EL (cell line): ENCODE measurements at places on chromosomes 5 and 9.

DNA sequence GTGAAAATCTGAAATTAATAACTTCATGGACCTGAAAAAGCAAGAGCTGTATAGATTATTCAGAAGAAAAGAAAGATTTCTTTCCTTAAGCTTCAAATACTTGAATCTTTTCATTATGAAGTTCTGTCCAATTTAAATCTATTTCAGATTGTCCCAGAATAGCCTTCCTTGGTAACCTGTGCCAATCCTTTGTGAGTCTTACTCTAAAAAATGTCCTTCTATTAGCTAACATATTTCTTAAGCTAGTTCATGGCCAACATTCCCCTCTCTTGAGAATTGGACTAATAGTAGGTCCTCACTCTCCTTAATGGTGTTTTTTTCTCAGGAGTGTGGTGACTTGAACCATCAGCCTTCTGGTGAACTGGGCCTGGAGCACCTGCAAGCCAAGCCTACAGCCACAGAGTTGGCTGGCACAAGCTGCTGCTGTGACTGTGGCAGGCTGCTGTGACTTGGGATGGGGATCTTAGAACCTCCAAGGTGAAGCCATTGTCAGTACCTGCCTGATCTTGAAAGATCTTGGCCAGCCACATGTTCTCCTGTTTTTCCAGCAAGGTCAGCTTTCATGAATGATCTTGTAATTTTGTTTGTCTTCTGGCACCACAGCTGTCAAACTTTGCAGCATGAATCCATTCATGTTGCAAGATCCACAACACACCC, 262.6 kb upstream of the MAP3K1 start:
- DNase-seq = no peak

- no peak for DNase-seq
These were observed 63.1 kb downstream of the SLC12A2 start for GRCh38 chr5:128146671-128147070.

DNA sequence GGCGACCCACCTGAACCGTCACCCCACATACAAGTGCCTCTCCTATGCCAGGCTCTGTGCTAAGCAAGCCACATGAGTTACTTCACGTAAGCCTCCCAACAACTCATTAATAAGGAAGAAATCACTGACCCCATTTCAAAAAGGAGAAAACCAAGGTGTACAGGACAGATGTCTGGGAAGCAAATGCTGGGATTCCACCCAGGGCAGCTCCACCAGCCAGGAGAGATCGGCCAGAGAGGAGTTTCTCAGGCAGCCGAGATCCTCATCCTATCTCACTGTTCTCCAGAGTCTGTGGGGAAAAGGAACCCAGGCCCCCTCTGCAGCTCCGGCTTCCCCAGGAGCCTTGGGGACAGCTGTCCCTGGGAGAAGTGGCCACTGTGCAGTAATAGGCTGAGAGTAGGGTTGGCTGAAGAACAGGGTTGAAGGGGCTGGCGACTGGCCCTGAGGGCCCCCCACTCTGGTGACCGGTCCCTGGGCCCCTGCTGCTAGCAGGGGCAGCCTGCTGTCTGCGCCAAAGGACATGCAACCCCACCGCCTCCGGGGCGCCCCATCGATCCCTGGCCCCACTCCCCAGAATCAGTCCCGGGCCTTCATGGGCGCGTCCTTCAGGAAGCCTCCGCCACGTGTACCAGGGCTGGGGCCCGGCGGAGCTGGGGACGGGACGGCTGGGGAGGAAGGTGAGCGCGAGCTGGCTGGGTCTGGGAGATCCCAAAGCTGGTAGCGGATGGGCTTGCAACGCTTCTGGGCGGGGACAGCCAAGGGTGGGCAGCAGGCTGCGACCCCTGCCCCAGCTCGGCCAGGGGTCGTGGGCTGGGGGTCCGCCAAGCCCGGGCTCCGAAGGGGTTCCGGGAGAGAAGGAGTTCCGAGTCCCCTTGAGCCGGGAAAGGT, 44.1 kb upstream of the STXBP1 start:
- no peak for DNase-seq

- DNase-seq = peak; percentile 5
These were observed 176.3 kb downstream of the TMEM161B start for GRCh38 chr5:88092358-88092757.

DNA sequence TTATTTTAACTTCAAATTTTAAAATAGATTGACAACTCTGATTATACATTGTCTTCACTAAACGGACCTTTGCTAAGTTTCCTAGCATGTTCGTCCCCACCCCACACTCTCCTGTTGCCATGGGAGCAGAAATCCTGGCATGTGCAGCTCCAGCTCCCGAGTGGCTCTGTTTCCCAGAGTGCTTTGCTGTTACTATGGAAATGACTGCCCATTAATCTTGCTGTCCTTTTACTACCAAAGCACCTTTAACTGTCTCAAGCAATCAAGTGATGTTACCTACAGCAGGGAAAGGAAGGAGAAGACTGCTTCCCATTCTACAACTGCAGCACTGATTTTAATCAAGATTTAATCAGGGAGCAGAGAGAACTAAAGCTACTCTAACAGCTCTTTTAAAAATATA, 212.0 kb upstream of the KIF2A start:
- DNase-seq = peak; percentile 2

DNA sequence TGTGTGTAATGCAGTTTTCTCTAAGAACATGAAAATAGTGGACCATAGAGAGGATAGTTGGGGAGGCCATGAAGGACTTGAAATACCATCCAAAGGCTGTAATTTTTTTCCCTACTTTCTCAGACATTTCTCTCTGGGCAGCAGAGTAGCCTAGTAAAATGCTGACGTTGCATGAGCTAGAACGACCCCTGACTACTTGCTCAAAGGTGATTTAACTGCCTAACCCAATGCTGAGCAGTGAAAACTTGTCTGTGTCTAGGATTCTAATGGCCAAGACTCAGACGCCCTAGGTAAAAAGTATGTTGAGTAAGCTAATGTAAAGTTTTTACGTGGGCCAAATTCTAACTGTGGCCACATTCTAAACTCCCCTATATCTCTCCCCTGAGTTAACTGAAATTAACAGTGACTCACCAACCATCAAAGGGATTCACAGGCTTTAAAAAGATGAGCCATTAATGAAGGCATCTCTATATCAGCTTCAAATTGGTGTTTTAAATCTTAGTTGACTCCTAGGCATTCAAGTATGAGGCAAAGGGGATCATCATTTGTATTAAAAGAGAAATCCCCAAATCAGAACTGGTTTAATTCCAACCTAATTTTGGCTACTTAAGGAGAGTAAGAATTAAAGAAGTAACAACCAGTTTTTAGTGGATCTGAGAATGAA, 121.0 kb upstream of the GAS1 start:
- no peak for DNase-seq

DNA sequence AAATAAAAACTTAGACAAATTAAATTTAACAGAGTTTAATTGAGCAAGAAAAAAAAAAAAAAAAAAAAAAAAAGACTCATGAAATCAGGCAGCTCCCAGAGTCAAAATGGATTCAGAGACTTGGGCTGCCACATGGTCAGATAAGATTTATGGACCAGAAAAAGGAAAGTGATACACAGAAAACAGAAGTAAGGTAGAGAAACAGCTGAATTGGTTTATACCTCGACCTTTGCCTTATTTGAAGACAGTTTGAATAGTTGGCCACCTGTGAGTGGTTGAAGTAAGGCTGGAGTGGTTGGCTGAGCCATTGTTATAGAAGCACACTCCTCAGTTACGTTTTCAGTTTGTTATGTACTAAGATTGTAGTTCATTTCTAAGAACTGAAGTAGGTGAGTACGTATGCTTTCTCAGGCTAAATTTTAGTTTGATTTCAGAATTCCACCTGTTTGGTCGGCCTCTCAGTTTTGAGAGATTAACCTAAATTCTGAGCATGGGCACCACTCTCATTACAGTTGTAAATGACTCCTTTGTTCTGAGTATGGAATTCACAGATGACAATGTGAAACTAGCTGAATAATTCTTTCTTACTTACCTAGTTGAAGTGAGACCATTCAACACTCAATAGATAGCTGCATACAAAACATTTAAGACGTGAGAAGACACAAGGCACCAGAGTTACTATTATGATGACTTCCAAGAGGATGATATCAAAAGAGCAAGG, 149.0 kb downstream of the AOPEP start:
- DNase-seq = no peak

DNA sequence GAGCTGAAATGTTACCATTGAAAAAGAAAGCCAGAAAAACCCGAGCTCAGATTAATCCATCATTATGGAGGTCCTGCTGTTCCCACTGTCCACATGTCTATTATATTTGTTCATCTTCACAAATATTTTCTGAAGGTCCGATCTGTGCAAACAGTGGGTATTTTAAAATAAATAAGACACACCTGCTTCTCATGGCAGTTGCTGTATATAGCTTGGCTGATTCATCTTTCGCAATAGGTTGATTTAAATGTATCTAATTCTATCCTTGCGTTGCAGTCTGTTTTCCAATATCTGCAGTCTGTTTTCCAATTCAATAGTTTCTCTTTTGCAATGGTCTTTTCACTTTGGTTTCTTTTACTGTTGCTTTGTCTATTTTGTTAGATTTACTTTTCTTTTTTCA, 87.4 kb upstream of the PCA3 start:
- no peak for DNase-seq

DNA sequence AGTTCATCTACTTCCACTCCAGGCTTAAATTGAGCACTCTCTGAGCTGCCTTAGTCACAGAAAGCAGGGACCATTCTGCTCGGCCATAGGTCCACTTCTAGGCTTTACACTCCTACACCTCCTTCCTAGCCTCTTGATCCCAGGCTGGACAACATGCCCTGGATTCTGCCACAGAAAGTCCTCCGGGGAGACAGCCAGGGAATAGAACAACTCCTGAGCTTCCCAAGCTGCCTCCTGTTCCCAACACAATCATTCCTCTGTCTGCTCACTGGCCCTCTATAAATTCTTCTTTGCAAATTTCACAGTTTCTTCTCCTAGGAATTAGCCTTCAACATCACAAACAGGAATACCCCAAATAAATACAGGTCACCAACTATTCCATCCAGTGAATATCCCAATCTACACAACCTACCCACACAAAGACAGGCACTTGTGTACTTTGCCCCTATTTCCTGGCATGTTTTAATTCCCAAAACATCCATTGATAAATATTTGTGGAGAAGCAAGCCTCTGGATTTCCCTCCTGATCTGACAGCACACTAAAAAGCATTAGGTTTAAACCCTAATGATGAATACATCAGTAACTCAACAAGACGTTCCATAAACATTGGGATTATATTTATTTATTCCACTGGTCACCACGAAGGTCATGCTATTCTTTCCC, 125.5 kb downstream of the ENC1 start:
- DNase-seq = no peak

- DNase-seq = no peak
These were observed 106.5 kb upstream of the LRRTM2 start for GRCh38 chr5:138981586-138981985.

GRCh38 chr5:114360816-114361723, 800 bp upstream of the KCNN2 start:
- peak; percentile 20 for DNase-seq

DNA sequence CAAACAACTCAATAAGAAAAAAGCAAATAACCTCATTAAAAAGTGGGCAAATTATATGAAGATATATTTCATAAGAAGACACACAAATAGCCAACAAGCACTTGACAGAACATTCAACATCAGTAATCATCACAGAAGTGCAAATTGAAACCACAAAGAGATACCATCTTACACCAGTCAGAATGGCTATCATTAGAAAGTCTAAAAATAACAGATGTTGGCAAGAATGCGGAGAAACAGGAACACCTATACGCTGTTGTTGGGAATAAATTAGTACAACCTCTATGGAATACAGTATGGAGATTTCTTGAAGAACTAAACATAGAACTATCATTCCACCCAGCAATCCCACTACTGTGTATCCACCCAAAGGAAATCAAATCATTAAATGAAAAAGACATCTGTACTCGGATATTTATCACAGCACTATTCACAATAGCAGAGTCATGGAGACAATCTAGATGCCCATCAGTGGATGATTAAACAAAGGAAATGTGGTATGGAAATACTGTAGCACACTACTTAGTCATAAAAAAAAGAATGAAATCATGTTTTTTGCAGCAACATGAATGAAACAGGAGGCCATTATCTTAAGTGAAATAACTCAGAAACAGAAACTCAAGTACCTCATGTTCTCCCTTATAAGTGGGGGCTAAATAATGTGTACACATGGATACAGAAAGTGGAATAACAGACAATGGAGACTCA, 106.8 kb upstream of the FST start:
- peak; percentile 55 for DNase-seq

GRCh38 chr5:132003982-132004381, 7.5 kb downstream of the ACSL6 start:
- DNase-seq = no peak

DNA sequence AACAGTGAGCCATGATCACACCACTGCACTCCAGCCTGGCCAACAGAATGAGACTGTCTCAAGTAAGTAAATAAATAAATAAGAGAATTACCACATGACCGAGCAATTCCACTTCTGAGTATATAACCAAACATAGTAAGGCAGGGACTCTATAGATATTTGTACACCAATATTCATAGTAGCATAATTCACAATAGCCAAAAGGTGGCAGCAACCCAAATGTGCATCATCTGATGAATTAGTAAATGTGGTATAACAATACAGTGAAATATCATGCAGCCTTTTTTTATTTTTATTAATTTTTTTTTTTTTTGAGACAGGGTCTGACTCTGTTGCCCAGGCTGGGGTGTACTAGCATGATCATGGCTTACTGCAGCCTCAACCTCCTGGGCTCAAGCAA, 33.1 kb downstream of the ALDH7A1 start:
- no peak for DNase-seq

DNA sequence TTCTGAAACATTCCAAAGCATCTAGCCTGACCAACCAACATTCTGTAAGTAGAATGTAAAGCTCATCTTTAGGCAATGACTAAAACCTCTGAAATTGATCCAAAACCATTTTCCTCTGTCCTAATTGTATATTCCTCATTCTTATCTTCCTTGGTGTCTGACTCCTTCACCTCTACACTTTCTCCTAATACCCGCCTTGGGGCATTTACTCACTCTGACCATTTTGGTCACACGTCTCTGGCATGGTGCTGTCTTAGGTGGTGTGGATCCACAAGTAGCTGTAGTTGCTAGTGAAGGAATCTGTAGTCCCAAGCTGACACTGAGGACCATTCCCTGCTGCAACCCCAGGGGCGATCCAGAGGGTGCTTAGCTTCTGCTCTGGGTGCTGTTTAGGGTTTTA, 40.8 kb upstream of the LMNB1 start:
- DNase-seq = peak; percentile 86

GRCh38 chr5:149419859-149420544, 40.9 kb upstream of the IL17B start:
- no peak for DNase-seq

DNA sequence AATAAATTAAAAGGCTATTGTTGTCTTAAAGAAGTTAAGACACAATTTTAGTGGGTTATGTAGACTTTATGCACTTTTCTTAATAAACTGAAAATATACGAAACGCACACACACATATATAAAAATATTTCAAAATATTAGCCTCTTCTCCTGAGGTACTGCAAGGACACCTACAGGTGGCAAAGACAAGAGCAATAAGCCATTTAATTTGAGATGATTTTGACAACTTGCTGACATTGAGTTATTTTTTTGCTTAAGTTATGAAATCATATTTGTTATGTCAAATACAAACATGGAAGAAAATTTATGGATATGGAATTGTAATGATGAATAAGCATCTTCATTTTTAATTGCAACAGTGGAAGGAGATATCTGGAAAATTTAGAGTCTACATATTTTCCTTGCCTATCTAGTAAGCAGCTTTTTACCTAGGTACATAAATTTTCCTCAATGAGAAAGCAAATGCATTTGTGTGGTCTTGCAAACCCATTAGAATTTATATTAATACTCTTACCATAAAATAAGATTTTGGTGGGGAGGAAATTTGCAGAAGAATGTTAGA, 301.6 kb downstream of the ISL1 start:
- DNase-seq = no peak

GRCh38 chr9:26579056-26579455, 313.5 kb downstream of the CAAP1 start:
- DNase-seq = peak; percentile 0

GRCh38 chr5:160619381-160619780, 197.7 kb downstream of the PTTG1 start:
- no peak for DNase-seq
